ENCODE measurements at places on chromosomes 12 and 14. TPM values are rescaled to one million over a fixed set of nuclear protein-coding genes. Genes with fewer than 3 reads are reported as not detected.

DNA sequence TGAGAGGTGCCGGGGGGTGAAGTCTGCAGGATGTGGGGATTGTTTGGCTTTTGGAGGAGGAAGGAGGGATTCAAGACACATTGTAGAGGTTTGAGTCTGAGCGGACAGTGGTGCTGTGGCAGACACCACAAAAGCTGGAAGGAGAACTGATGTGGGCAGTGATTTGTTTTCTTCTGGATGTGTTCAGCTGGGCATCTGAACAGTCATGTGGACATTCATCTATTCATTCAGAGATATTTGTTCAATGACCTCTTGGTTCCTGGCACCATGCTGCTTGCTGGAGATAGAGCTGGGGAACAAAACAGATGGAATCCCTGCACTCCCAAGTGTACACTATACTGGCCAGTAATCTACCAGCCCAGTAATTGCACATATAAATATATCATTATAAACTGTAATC, 64.0 kb downstream of the PTPN11 start:
- DNase-seq = no peak

DNA sequence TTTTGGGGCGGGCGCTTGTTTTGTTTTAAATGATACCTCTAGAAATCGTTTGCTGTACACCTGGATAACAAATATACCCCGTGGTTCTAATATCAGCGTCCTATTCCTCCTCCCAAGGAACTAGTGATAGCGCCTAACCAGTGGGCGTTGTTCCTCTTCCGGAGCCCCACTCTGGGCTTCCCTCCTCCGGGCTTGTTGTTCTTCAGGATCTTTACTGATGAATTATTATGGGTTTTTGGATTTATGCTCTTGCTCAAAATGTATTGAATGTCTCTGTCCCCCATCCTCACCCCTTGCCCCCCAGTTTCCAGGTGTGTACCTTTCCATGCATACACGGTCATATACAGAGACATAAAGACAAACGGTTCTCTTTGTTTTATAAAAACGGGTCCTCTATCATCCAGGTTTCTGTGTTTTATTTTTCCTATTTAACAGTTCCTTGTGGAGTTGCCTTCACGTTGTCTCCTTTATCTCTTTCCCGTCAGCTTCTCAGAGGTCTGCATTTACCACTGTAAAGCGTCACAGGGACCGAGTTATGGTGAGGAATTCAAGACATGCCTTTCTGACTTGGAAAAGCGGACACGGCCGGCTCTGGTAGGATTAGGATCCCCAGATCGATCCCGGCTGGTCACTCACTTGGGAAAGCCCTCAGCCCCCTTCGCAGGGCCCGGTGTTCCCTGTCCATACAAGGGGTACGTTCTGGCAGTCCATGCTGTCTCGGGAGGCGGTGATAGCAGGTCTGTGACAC, 655 bp upstream of the PLEKHG3 start:
- peak; percentile 34 for DNase-seq

DNA sequence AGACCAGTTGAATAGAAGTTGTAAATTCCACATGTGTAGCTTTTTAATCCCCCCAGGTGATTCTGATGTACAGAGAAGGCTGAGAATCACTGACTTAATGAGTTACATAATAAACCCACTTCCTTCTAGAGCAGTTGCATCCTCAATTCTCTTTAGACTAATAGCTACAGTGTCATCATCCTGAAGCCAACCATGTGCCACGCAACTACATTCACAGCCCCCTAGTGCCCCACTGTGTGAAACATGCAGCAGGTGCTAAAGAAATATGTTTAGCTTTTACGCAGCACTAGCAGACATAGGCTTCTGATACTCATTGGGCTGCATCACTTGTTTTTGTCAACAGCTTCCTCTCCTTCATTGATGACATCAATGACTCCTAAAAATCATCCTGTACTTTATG, 1168.3 kb downstream of the BCL11B start:
- no peak for DNase-seq

- DNase-seq = no peak
Observed at GRCh38 chr14:61528591-61529021, 166.7 kb upstream of the HIF1A start.

DNA sequence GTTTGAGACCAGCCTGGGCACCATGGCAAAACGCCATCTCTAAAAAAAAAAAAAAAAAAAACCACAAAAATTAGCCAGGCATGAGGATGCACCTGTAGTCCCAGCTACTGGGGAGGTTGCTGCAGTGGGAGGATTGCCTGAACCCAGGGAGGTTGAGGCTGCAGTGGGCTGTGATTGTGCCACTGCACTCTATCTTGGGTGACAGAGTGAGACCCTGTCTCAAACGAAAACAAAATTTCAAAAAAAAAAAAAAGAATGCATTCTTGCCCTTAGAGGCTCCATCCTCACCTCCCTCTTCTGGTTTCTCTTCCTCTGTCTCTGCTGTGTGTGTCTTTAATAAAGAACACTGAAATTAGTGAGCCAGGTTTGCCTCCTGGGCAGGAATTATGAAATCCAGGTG, 107.8 kb downstream of the VCPKMT start:
- DNase-seq = no peak

GRCh38 chr12:39622306-39622705, 2.7 kb upstream of the ABCD2 start:
- DNase-seq = no peak

DNA sequence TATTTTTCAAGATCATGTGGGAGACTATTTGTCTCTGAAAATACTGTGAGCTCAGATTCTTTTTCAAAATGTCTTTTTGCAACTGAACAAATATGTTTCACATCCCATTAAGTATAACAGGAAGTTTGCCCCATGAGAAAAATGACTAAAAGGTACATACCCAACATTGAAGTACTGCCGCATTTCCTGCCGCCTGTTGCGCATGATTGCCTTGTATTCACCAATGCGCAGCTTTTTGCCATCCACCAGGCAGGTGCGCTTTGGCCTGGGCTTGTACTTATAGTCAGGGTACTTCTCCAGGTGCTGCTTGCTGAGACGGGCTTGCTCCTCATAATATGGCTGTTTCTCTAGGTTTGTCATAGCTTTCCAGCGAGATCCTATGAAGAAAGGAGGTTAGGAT, 413.2 kb downstream of the SOX5 start:
- no peak for DNase-seq

The VRTN gene
- 104 TPM for total RNA-seq

The CLEC1A gene
- not detected for total RNA-seq

The FOXG1 gene
- 0.07 TPM for total RNA-seq
